ENCODE measurements at places on chromosomes 2 and 18.

DNA sequence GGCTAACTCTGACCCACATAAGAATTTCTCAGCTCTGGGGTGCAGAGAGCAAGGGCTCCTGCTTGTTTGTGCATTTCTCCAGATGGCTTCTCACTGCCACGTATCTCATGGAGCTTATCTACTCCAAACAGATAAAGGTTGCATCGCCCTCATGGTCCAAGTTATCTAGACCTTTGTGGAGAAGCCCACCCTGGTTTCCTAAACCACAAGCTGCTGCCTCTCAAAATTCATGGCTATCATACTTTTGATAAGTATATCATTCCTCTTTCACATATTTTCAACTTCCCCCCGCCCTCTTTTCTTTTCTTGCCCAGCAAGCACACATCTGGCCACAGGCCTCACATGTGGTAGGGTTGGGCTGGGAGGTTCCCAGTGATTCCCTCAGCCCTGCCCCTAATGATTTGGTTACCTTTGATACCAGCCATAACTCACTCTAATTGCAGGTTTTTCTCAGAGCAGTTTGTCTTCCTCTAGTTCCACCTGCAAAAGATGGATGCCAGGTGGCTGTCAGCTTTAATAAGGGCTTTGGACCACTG lies 146.0 kb downstream of the RHBDD1 start:
- DNase-seq: no peak

DNA sequence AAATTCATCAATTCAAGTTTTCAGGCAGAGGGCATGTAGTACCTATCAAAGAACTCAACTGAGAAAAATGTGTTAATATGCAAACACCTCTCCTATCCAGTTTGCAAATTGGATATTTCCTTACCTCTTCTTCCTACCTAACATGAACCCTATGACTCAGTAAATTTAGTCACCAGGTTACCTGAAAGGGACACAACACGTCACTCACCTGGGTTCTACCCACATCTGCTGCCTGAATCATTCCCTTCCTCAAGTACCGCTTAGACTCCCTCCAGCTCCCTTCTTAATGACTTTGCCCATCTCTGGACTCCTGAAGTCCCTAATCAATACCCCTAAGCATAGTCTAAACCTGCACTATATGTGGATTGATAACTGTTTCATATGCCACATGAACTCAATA lies 10.4 kb downstream of the ANKRD44 start:
- no peak for DNase-seq

DNA sequence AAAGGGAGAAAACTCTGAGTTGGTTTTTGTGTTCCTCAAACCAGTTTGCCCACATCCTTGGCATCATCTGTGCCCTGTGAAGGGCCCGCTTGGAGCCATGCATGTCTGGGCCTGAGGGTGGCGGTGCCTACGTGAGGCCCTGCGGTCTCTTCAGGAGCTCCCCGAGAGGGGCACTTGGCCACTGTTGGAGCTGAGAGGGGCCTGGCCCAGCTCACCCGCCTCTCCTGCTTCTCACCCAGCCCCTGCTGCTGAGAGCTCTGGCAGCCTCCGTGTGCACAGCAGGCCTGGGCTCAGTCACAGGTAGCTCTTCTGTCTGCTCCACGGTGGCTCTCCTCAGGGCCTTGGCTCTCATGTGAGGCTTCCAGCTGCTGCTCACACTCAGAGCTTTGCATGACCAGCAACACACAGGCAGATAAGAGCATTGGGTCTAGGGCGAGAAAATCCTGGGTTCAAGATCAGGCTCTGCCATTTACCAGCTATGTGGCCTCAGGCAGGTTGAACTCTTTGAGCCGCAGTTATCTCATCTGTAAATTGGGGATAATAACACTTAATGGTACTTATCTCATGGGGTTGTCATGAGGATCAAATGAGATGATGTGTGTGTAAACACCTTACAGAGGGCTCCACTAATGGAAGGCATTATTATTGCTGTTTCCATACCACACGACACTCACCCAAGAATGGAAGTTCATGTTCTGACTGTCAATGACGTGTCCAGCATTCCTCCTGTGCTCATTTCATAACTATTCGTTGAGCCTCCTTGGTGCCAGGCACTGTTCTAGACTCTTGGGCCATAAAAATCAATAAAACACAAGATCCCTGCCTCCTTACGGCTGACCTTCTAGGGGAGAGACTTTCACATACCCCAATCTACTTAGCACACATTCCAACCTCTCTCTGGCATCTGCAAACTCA lies 41.6 kb upstream of the PLB1 start:
- DNase-seq: no peak

GRCh38 chr18:28905509-28905908 lies 728.6 kb upstream of the CDH2 start:
- DNase-seq: no peak

DNA sequence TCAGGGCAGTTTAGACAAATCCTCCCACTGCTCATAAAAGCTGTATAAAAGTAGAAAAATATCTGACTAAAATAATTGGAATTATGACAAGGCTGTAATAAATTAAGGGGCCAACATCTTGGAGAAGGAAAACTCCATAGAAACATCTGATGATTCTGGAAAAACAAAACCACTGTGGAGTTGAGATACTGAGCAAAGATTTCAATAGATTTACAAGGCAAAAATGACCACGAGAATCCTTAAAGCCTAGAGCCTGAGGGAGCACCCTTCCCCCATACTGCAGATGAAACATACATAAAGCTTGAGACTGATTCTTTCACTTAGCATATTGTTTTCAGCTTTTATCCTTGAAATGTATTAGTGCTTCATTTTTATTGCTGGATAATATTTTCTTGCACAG lies 286.4 kb upstream of the MMADHC start:
- no peak for DNase-seq

GRCh38 chr2:105674401-105674800 lies 70.3 kb upstream of the NCK2 start:
- DNase-seq: no peak

- no peak for DNase-seq
Measured at GRCh38 chr2:45867800-45868199, 216.3 kb downstream of the PRKCE start.

DNA sequence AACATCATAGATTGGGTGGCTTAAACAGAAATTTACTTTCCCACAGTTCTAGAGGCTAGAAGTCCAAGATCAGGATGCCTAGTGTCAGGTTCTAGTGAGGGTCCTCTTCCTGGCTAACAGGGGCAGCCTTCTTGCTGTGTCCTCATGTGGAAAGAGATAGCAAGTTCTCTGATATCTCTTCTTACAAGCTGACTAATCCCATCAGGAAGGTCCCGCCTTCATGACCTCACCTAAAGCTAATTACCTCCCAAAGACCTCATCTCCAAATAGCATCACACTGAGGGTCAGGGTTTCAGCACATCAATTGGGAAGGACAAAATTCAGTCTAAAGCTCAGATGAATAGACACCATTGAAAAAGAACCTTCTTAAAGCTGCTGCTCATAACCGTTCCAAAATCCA lies 22.9 kb downstream of the ACVR1 start:
- DNase-seq: no peak

DNA sequence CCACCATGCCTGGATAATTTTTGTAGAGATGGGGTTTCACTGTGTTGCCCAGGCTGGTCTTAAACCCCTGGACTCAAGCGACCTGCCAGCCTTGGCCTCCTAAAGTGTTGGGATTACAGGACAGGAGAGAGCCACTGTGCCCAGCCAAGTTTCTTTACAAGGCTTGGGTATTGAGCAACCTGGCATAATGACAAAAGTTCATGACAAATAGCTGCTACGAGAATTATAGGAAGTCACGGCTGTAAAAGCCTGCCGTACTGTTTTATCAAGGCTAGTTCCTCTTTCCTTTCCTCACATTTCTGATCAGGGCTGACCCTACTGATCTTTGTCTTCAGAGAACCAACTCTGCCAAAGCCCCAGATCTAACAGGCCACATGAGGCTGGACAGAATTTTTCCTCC lies 490.4 kb upstream of the SPRED2 start:
- no peak for DNase-seq

DNA sequence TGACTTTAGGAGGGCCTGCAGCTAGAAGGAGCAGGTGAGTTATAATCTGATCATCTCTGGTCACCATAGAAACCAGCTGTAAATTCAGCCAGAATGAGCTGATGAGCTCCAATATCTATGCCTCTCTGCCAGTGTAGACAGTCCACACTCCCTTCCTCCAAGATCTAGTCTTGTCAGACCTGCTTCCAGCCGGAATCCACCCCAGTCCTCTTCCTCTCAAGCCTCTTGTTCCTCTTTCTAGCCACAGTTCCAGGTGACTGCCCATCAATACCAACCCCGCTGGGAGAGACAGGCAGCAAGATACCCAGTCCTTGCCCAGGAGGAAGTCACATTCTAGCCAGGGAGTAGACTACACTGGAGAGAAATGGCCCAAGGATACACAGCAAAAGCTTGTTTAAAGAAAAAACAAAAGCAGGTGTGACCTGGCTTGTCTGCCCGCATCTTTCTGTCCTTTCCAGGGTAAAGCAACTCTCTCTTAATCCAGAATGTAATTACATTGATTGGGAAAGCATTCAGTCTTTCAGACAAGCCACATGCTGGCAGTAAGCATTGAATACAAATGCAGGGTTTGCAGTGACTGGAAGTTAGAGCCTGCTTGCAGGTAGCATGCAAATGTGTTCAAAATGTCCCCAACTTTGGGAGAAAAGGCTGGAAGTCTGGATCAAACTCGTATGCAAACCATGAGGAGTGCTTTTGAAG lies 9.0 kb upstream of the SLC35F6 start:
- no peak for DNase-seq

DNA sequence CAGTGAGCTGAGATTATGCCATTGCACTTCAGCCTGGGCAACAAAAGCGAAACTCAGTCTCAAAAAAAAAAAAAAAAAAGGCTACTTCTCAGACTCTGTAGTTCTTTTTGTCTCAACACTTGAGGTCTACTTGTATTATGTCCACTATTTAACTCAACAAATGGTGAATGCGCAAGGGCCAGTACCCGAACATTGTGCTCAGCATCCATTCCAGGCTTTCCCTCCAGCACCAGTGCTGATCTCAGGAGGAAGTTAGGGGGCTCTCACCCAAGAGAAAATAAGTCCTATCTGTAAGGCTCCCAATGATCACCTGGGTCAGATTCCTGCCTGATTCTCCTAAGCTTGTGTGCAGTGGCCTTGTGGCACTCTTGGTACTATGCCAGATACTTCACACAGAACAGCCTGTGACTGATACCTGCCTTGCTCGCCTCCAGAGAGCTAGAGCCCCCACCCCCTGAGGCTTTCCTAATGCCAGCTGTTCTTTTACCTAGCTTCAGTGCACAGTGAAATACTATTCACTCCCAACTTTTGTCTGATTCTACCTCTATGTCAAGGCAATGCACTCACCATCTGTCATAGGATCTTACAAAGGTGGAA lies 74.9 kb downstream of the INO80D start:
- DNase-seq: no peak

DNA sequence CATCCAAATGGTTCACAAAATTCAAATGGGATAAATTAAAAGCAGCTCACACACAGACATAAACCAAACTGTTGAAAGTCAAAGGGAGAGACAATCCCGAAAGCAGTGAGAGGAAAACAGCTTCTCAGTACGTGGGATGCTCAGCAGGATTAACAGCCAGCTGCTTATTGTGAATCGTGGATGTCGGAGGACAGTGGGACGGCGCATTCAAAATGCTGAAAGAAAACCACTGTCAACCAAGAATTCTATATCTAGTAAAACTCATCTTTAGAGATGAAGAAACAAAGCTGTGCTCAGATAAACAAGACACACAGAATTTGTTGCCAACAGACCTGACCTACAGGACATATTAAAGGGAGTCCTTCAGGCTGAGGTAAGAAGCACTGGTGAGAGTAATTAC lies 102.9 kb downstream of the NFATC1 start:
- no peak for DNase-seq

GRCh38 chr2:222538535-222538934 lies 114.2 kb downstream of the SGPP2 start:
- no peak for DNase-seq

GRCh38 chr2:112579241-112579640 lies 5.2 kb upstream of the CHCHD5 start:
- no peak for DNase-seq

- no peak for DNase-seq
Measured at GRCh38 chr2:40470822-40471813, 19.2 kb upstream of the SLC8A1 start.

DNA sequence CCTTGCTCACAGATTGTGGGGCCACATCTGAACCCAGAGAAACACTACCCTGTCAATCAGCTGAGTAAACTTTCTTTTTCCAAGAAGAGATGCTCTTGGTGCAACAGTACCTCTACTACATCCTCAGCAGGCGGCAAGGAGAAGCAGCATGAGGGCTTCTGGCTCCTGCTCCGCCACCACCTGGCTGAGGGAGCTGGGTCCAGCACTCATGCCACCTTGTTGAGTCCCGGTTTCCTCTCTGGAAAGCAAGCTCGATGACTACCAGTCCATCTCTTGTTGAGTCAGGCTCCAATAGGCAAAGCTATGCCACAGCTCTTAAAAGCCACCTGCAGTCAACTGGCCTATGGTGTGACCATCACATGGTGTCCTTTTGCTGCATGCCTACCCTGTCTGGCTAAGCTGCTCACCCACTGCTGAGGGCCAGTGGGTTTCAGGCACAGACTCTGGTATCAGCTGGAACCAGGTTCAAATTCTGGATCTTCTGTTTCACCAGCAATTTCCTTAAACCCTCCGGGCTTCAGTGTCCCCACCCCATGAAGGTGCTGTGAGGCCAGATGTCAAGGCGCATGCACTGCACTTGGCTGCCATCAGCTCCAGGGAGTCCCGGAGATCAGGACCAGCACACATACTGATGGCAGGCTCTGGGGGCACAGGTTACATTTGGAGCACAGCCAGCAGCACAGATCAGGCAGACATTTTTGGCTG lies 42.5 kb upstream of the ACAA2 start:
- no peak for DNase-seq

DNA sequence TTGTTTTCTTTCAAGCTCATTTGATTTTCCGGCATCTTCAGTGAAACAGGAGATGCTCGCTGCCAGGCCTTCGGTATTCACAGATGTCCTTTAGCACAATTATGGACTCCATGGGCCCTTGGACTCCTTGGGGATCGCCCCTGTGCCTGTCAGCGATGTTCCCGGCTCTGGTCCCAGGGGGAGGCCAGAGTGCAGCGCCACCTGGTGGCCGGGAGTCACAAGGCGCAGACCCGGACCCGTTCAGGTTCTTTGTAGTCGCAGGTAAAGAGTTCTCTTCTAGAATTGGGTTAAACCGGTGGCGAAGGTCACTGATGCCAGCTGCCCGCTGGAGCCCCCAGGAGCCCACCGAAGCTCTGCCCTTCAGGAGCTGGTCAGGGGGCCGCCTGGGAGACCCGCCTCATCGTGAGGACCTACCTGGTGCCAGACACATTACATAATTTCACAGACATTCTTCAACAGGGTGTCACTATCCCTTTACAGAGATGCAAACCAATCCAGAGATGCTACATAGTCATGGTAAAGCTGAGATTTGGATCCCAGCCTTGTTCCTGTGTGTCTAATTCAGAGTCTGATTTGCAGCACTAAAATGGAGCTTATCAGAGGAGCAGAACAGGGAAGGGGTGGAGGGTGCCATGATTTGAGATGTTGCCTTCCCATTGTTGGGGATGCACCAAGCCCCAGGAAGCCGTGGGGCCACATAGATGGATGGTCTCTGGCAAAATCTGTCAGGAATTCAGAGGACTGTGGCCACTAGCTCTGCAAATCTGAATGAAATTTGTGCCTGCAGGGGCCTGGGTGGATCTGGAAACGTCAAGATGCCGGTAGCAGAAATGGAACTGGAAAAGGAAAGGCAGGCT lies 6.0 kb upstream of the INPP5D start:
- DNase-seq: peak; percentile 67

GRCh38 chr2:141311430-141311829 lies 819.4 kb downstream of the LRP1B start:
- no peak for DNase-seq

Measured in activated T-cell treated with anti-CD3 and anti-CD28 coated beads for 4 hours (primary cell).